ENCODE measurements at places on chromosomes 2 and 18.

- DNase-seq, result no peak
Measured at GRCh38 chr18:42883169-42883568, 232.3 kb downstream of the RIT2 start.

DNA sequence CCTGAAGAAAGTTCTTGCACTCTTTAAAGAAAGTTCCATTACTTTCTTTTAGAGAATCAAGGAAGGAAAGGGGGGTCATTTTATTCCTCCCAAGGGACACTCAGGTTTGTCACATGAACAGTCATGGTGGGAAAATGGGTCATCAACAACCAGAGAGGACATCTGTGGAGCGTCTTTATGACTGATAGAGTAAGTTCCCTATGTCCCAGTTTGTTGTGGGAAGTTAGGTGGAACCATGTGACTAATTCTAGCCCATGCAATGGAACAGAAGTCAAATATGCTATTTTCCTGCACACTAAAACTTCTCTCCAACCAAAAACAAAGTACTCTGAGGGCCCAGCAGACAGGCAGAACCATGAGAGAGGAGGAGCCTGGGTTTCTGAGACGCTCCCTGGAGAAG is 165.6 kb upstream of the SERTAD2 start:
- DNase-seq, result no peak

GRCh38 chr2:62441421-62441820 is 64.6 kb downstream of the TMEM17 start:
- DNase-seq, result no peak

GRCh38 chr18:31574359-31574758 is 17.3 kb upstream of the TTR start:
- no peak for DNase-seq

DNA sequence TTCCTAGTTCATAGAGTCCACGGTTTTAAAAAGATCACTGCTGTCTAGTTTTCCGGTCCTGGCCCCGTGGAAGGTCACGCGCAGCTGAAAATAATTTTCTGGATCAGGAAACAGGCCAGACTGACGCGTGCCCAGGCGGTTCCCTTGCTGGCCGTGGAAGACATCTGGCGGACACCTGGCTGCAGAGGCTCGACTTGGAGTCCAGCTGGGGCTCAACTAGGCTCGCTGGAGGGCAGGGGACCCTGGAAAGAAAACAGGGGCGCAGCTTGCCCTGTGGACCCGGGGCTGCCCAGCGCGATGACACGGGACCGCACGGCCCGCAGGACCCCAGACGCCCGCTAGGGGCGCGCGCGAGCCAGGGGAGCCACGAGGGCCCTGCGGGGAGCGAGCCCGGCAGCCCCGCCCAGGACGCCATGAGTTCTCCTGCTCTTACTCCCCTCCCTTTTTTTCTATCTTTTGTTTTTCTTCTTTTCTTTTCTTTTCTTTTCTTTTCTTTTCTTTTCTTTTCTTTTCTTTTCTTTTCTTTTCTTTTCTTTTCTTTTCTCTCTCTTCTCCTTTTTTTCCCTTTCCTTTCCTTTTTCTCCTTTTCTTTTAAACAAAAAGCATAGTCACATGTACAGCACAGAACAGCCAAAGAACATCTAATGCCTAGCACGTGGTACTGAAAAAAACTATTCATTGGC is 43.2 kb upstream of the UBE2F start:
- DNase-seq, result peak; percentile 71

DNA sequence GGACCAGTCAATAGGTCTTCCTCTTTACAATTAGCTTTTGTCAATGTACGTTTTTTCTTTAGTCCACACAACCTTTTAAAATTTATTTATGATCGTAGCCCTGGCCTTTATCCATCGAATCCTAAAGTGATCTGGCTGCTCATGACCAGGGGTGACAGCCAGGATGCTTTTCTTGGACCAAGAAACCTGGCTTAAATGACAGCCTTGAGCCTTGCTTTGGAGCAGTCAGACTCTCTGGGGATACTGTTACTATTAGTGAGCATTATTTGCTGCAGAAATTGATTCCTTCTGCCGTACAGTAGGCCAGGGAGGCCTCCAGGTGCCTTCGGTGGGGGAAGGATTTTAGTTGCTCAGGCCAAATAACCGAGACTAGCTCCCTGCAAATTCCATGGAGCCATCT is 70.2 kb downstream of the AGAP1 start:
- DNase-seq, result no peak

DNA sequence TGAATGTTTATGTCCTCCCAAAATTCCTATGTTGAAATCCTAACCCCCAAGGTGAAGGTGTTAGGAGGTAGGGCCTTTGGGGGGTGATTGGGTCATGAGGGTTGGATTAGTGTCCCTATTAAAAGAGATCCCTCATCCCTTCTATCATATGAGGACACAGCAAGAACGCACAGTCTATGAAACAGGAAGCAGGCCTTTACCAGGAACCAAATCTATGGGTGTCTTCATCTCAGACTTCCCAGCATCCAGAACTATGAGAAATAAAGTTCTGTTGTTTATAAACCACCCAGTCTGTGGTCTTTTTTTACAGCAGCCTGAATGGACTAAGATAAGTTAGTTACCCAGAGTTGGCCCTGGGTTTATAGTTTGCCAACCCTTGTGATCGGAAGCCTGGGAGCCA is 153.1 kb downstream of the INO80D start:
- no peak for DNase-seq

- no peak for DNase-seq
Measured at GRCh38 chr2:169495310-169495928, 14.1 kb upstream of the KLHL41 start.

GRCh38 chr18:78454221-78454620 is 525.4 kb upstream of the SALL3 start:
- no peak for DNase-seq

GRCh38 chr18:42458226-42458625 is 503.2 kb downstream of the PIK3C3 start:
- DNase-seq, result no peak

DNA sequence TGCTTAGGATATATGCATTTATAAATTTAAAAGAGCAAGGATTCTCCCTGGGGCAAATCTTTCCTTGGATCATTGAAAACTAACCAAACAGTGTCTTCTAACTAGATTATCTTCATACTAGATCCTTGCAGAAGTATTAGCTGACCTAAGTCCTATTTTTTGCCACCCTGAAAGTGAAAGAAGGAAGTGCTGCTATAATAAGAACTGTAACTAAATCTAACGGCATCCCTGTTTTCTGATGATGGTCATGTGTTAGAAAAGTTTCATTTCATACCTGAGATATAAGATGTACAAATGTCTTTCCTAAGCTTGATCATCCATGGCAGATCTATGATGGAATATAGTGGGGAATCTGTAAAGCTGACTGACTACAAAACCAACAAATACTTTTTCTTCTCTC is 102.7 kb downstream of the MAP2 start:
- DNase-seq, result no peak

DNA sequence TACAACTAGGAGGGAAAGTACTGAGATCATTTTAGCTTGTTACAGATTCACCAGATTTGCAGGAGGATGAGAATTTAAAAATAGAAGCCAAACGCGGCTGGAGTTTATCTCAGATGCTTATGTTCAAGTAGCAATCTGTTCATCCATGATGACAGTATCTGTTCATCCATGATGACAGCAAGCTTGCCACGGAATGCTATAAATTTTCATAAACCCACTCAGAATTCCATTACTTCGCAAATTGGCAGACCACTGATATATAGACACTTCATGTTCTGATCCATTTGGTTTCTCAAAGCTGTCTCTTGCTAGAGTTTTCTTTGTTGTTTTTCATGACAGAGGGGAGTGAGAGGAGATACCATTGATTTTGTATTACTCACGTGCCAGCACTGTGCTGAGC is 84.2 kb downstream of the GAREM1 start:
- DNase-seq, result no peak

- DNase-seq, result no peak
Measured at GRCh38 chr2:205650450-205650849, 31.9 kb upstream of the NRP2 start.

DNA sequence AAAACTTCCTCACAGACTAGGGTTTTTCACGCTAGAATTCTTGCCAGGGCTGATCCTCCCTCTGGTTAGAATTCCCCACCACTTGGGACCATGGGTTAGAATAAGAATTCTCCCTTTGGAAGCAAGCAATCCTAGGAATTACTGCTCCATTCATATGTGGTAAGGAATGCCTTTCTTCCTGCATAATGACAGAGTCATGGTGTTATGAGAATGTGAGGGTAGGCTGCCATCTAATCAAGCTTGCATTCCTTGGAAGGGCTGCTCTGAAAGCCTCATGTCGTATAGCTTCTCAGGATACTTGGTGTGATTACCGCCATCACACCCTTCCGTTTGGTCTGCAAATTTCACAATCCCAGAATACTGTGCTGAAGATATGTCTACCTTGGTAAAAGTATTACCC is 1282.4 kb upstream of the PIK3C3 start:
- no peak for DNase-seq

GRCh38 chr2:241088791-241089732 is 13.0 kb downstream of the MTERF4 start:
- no peak for DNase-seq

GRCh38 chr2:137942037-137942832 is 22.0 kb upstream of the HNMT start:
- DNase-seq, result no peak

DNA sequence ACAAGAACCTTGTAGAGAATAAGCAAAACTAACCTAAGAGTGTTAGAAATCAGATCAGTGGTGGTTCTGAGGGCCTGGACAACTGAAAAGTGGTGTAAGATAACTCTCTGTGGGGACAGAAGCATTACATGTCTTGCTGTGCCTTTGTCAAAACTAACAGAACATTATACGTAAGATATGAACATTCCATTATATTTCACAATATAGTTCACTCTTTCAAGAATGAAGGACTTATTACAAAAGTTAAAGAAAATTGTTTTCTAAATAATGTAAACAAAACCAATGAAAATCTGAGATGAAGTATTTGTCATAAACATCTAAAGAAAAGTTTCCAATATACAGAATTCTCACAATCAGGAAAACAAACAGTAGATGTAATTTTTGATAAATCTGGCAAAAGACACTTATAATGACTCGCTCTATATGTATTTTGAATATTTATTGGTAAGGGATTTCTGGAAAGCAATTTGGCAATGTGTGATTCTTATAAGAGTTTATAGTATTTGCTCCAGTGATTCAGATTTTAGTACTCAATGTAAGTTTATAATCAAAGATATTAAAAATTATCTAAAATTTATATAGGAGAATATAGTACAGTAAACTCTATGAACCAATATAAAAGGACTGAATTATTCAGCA is 258.4 kb downstream of the CD226 start:
- no peak for DNase-seq

DNA sequence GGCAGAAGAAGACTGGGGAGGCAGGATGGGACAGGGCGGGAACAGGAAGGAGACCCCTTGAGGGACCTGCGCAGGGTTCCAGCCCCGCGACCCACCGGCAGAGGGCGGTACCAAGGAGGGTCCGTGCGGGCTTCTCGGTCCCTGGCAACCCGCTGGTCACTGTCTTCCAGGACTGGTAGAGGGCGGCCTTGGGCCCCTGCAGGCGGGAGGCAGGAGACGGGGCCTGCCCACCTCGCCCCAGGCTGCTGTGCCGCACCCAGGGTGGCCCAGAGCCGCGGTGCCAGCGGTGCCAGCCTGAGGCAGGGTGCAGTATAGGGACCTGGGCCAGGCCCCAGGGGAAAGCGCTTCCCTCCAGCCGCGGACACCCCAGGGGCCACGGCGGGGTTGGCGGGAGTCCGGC is 34.5 kb downstream of the NEURL3 start:
- peak; percentile 41 for DNase-seq

DNA sequence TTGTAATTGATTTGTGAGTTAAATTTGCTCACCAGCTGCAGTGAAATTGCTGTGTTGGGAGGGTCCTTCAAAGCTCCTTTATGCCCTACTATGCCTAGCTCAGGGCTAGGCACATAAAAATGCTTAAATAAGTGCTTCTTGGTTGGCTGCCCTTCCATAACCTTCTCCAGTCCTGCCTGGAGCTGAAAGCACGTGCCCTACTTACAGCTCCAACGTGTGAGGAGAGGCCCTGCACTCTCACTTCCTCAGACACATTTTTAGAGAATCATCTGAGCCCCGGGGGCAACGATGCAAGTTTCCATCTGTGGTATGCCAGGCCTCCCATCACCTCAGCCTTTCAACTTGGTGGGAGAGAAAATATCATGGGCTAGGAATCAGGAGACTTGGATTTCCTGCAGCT is 202.7 kb downstream of the BCL11A start:
- DNase-seq, result no peak

GRCh38 chr18:36348971-36349417 is 51.5 kb downstream of the FHOD3 start:
- DNase-seq, result no peak

GRCh38 chr2:174840436-174840835 is 76.2 kb upstream of the CHRNA1 start:
- DNase-seq, result no peak

DNA sequence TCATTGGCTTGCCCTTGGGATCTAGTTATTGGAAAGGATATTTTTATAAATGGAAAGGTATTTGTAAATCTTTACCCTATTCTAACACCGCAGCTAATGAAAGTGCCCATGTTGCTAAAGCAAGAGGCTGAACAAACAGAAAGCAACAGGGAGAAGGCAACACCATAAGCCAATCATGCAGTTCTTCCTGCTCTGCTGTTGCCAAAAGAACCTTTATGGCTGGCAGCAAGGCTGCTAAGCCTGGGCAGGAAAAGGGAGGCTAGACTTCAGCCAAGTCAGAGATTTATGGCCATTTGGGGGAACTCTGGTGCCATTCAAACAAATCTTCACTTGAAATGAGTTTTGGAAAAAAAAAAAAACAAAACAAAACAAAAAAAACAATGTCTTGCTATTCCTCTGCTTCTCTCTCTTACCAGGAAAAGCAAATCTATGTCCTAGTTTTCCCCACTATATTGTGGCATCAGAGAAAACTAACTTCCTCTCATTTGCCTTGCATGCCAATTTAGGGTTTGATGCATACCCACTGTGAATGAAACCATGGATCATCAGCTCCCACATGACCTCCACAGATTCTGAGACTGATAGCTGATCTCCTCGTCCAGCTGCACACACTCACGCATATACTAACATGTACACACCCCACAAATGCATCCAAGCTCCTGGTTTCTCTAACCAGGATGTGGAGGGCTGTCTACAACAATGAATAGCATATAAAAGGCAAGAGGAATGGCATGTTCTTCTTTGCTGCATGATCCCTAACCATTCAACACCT is 179.3 kb downstream of the C1D start:
- no peak for DNase-seq

DNA sequence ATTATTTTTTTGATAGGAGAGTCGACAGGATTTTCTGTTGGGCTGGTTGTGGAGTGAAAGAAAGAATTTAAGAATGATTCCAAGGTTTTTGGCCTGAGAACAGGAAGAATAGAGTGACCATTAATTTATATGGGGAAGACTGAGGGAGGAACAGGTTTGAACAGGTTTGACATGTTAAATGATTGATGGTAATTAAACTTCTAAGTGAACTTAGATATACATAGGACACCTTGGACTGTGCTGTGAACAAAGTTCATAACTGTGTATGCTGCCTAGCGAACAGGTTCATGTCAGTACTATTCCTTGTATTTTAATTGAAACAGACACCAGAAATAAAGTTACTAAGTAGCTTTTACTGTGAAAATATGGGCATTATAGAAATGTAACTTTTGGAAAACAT is 212.0 kb downstream of the SPAG16 start:
- DNase-seq, result no peak

- DNase-seq, result peak; percentile 59
Measured at GRCh38 chr2:230877759-230878598, 13.2 kb downstream of the ITM2C start.
